Dermis microvascular lymphatic vessel endothelial cell (primary cell): ENCODE measurements at places on chromosomes 12 and 14.
A peak's percentile ranks its signal among the peaks of the same experiment; 100 is the strongest.

- DNase-seq = no peak
These were observed 96.6 kb upstream of the SLC35F4 start for GRCh38 chr14:57962325-57963035.

GRCh38 chr12:113030875-113031525, 25.5 kb upstream of the DTX1 start:
- peak; percentile 50 for DNase-seq

- no peak for DNase-seq
These were observed at the start of gene REM2 for GRCh38 chr14:22883173-22883976. TSS of gene REM2 (plus strand) at chr14:22883222. CDS start at chr14:22883288, 66 bp downstream.

DNA sequence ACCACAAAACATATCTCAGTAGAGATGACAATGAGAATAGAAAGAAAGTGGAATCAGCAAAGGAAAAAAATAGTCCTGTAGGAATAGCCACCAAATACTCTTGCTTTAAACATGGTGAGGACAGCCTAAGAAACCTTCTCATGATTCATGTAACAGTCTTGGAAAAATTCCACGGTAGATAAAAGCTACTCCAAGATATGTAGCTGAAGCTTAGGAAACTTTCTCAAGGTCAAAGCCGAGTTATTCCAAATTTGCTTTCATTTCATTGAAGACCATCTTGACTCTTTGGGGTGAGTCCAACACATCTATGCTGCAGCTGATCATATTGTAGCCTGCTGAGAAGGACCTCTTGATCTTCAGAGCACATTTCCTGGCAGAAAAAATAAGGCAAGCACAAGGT, 157.6 kb downstream of the PAH start:
- no peak for DNase-seq

GRCh38 chr12:47202176-47202575, 122.4 kb upstream of the AMIGO2 start:
- DNase-seq = no peak

DNA sequence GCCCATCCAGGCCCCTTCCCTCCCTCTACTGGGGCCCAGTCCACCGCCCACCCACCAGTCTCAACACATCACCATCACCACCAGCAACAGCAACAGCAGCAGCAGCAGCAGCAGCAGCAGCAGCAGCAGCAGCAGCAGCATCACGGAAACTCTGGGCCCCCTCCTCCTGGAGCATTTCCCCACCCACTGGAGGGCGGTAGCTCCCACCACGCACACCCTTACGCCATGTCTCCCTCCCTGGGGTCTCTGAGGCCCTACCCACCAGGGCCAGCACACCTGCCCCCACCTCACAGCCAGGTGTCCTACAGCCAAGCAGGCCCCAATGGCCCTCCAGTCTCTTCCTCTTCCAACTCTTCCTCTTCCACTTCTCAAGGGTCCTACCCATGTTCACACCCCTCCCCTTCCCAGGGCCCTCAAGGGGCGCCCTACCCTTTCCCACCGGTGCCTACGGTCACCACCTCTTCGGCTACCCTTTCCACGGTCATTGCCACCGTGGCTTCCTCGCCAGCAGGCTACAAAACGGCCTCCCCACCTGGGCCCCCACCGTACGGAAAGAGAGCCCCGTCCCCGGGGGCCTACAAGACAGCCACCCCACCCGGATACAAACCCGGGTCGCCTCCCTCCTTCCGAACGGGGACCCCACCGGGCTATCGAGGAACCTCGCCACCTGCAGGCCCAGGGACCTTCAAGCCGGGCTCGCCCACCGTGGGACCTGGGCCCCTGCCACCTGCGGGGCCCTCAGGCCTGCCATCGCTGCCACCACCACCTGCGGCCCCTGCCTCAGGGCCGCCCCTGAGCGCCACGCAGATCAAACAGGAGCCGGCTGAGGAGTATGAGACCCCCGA, 6.8 kb upstream of the RNU7-1 start:
- DNase-seq = no peak

GRCh38 chr12:38930990-38931389, 25.6 kb upstream of the CPNE8 start:
- DNase-seq = no peak

DNA sequence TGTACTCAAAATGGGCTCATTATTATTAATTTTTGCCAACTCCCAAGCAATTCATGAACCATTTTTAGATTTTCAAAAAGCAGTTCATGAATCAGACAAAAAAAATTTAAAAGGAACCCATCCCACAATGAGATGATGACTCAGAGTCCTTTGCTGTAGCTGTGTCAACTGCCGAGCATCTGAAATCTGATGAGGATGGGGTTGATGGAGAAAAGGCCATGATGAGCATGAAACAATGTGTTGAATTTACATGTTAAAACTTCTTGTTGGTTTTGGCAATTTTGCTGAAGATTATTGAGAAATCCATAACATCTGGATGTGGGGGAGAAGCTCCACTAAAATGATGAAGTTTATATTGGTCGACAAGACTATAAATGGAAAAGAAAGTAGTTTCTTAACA, 378.0 kb downstream of the FOXG1 start:
- no peak for DNase-seq

DNA sequence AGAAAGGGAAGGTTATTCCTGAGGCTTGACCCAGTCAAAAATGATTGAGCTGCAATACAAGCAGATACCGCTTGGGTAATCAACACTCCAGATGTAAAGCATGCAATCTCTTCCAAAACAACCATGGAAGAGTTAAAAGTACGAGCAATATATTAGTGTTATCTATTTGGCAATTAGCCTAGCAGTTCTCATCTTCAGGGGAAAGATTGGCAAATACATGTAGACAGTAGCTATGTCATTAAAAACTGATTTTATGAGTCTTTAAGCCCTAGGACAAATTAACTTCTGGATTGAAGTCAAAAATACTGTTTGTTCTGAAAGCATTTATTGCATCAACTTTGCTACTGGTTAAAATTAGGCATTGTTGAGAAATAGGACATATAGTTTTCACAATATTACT, 9.3 kb upstream of the GYS2 start:
- no peak for DNase-seq

DNA sequence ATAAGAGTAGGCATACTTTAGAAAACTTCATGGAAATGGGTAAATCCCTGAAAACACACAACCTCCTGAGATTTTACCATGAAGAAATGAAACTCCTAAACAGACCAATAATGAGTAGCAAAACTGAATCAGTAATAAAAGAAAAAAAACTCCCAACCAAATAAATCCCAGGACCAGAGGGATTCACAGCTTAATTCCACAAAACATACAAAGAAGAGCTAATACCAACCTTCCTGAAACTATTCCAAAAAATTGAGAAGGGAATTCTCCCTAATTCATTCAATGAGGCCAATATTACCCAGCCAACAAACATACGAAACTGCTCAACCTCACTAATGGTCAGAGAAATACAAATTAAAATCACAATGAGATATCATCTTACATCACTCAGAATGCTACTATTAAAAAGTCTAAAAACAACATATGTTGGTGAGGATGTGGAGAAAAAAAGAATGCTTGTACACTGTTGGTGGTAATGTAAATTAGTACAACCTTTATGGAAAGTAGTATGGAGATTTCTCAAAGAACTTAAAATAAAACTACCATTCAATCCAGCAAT, 97.3 kb upstream of the ST8SIA1 start:
- no peak for DNase-seq

- DNase-seq = no peak
These were observed 70.1 kb downstream of the PEBP1 start for GRCh38 chr12:118206107-118206412.

- DNase-seq = no peak
These were observed 850 bp upstream of the ZNF385A start for GRCh38 chr12:54385251-54385914.

- DNase-seq = no peak
These were observed 37.9 kb upstream of the PPM1A start for GRCh38 chr14:60211153-60211552.

GRCh38 chr12:4649358-4649661, 396 bp downstream of the NDUFA9 start:
- no peak for DNase-seq

DNA sequence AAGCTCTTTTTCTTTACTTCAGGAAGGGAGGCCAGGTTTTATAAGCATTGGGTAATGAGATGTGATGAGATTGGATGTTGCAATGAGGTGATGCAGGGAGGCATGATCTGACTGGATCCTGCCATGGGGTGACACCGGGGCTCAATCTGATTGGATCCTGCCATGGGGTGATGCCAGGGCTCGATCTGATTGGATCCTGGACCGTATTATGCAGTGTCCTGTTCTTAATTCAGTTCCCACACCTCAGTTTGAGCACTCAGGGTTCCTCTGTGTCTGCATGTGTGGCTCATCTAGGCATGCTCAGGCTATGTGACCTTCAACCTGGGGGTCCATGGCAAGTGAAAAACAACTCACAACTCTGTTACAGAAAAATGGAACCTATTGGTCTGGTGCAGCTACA, 166.4 kb downstream of the SLC15A4 start:
- no peak for DNase-seq

GRCh38 chr14:86166541-86166940, 636.6 kb downstream of the FLRT2 start:
- no peak for DNase-seq

DNA sequence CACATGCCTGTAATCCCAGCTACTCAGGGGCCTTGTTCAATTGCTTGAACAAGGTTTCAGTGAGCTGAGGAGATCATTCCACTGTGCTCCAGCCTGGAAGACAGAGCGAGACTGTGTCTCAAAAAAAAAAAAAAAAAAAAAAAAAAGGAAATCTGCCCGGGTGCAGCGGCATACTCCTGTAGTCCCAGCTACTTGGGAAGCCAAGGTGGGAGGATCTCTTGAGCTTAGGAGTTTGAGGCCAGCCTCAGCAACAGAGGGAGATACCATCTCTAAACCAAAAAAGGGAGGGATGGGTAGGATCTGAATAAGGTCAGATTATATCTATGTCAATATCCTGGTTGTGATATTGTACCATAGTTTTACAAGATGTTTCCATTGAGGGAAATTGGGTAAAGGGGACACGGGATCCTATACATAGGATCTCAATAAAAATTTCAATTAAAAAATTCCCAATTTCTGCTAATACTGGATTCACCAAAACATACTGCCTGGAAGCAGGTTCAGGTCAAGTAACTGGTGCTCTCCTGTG, 76.4 kb downstream of the BORCS5 start:
- no peak for DNase-seq

- peak; percentile 44 for DNase-seq
These were observed 27.4 kb downstream of the CRACR2A start for GRCh38 chr12:3725388-3726115.

- DNase-seq = no peak
These were observed 441.9 kb upstream of the MGAT4C start for GRCh38 chr12:86697916-86698640.

DNA sequence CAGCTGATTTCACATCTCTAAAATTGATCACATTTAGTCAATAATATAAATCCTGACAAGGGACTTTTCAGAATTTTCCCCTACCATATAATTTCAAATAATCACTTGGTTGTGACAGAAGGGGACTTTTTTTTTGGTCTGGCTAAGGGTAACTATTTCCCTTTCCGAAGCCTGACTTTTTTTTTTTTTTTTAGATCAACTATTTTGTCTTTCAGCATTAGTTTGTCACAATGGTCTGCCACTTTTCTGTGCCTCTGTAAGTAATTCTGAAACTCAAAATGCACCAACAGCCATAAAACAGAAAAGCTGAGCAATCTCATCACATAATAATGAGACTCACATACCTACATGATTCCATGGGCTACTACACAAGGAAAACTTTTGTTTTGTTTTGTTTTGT, 266.4 kb downstream of the SSPN start:
- no peak for DNase-seq

DNA sequence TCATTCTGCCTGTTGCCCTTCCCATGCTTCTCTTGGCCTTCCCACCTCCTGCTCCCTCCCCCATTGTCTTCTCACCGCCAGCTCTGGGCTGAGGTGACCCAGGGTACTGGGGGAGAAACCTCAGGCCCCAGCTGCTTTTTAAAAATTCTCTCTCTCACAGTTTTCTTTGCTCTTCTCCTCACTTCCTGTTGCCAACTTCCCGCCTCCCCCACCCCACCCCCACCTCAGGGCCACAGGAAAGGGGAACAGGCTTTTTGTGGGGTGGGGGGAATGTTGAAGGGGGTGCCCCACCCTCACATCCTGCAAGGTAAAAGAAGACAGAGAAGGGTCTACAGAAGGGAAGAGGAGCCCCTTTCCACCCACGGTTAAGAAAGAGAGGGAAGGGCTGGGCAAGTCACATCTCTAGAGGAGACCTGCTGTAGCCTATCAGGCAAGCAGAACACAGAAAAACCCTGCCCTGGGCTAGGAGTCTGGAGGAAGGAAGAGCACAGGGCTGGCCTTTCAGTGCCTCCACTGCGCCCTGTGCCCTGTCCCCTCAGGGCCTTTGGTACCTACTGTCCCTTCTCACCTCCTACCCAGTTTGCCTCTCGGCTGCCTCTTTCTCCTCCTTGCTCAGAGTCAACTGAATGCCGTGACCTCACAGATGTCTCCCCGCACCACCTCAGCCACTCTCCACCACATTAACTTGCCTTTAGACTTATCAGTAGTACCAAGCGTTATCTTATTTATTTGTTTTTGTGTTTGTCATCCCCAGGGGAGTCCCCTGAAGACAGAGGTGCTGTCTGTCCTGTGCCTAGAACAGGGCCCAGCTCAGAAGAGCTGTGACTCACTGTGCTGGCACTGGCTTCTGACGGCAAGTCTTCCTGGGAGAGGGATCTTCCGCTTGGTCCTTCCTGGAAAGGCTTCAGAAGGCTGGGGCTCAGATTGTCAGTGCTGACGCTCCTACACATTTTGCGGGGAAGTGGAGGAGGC, 1.7 kb downstream of the ARHGAP9 start:
- no peak for DNase-seq

DNA sequence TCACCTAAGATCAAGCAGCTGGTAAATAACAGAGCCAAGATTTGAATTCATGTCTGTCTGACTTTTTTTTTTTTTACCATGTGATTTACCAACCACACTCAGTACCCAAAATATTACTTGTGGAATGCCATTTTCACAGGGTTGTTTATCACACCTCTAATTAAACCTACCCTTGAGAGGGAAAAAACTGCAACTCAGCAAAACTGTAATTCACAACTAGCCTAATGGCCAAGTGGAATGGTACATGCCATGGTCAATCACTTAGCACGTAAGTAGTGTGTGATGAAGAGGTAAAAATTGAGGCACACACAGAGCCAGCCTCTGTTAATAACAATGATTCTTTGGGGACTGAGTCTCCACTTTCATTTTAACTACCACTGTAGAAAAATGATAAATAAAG, 412.9 kb upstream of the GARIN6 start:
- DNase-seq = no peak

DNA sequence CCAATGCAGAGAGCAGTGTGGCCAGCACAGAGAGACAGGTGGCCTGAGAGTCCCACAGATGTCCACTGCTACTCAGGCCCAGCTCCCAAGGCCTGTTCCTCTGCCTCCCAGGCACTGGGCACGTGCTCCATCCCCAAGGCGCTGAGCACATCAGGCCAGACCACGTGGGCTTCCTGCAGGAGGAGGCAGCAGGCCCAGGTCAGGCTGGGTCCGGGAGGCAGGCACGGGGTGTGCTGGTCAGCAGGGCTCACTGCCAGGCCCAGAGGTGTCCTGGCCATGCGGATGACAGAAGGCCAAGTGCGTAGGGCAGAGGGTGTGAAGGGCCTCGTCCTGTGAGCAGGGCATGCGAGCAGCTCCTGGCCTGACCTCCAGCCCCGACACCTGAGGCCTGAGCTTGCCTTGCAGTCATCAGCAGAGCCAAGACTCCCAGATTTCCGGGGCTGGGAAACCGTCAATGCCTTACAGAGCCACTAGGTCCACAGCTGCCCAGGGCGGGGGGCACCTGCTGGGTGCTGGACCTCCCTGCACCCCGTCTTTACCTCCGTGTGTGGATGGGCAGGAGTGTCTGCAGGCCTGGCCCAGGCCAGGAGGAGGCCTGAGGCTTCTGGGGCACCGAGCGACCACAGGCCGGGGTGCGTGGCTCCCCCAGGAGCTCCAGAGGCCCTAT, 14.9 kb downstream of the TRMT61A start:
- DNase-seq = no peak
